ENCODE measurements at places on chromosomes 4 and X.

DNA sequence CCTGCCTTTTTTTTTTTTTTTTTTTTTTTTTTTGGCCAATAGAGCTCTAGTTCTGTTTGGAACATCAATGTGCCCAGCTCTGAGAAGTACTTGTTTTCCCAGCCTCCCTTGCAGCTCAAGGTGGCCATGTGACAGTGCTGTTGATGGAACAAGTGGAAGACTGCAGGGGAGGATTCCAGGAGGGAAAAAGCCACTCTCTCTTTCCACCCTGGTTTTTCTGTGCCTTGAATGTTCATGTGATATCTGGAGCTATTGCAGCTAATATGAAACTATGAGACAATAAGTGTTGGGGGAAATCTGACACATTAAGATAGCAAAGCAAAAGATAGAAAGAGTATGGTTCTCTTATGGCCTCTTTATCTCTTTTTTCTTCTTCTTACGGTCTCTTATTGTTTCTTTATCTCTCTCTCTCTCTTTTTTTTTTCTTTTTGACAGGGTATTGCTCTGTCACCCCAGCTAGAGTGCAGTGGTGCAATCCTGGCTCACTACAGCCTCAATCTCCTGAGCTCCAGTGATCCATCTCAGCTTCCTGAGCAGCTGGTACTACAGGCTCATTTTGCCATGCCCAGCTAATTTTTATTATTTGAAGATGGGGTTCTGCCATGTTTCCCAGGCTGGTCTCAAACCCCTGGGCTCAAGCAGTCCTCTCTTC, 192.0 kb upstream of the LNX1 start:
- no peak for DNase-seq

DNA sequence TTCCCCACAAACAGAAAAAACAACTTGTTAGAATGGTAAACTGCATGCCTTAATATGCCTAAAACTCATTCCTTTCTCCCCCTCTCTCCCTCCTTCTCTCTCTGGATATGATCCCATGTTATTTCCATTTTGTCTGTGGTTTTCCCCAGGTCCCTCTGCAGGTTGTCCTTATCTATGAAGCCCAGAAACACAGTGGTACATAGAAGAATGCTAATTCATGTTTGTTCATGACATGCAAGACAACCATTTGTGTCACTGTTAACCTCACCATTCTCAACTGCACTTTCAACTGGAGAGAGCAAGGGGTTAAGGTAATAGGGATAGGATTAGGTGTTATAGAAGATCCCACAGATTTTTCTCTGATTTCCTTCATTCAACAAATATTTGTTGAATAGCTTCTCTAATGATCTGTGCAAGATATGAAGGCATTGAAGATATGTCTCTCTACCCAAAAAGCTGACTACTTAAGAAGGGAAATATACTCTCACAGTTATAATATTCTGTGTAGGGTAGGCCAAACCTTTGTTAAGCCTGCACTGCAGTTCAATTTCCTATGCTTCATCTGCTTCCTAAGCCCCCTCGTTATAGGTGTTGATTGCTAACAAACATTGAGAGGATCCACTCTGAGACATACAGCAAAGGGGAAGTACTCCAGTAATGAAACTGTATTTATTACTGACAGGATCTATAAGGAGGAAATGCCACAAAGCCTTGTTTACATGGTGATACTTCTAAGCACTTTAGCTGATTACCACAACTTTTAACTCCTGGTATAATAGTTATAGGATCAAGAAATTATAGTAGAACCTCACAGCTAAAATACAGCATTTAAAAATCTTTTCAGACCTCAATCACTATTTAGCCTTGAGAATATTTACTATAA, 96.1 kb downstream of the FRYL start:
- DNase-seq = no peak

DNA sequence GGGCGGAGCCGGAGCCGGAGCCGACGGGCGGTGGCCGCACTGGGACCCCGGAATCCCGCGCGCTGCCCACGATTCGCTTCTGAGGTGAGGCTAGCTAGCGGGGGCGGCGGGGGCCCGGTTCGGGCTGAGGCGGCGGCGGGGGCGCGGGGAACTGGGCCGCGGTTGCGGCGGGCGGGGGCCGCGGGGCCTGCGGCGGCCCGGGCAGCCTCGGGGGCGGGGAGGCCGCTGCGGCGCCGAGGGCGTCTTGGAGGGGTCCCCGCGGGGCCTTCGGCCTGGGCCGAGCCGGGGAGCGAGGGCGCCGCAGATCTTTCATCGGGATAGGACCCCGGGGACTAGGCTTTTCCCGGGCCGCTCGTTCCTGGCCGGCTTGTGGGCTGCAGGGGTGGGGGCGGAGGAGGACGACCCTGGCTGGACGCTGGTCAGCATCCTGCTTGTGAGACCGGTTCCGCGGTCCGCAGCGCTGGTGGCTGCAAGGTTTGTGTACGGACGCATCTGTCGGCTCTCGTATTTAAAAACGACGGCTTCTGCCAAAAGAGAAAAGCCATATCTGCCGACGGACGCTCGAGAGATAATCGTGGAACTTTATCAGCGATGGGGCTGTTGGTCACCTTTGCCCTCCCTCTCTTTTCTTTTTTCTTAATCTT, 419 bp downstream of the ADD1 start:
- no peak for DNase-seq

- DNase-seq = no peak
These were observed 96.5 kb downstream of the WWC2 start for GRCh38 chr4:183195534-183195933.

GRCh38 chr4:75514949-75515612, 808 bp downstream of the THAP6 start:
- no peak for DNase-seq

- no peak for DNase-seq
These were observed 63.1 kb downstream of the ANXA5 start for GRCh38 chr4:121633653-121634052.

- no peak for DNase-seq
These were observed 216.0 kb upstream of the TAPT1 start for GRCh38 chr4:16442296-16442695.

GRCh38 chrX:110153896-110154295, 151.0 kb downstream of the TMEM164 start:
- DNase-seq = no peak

DNA sequence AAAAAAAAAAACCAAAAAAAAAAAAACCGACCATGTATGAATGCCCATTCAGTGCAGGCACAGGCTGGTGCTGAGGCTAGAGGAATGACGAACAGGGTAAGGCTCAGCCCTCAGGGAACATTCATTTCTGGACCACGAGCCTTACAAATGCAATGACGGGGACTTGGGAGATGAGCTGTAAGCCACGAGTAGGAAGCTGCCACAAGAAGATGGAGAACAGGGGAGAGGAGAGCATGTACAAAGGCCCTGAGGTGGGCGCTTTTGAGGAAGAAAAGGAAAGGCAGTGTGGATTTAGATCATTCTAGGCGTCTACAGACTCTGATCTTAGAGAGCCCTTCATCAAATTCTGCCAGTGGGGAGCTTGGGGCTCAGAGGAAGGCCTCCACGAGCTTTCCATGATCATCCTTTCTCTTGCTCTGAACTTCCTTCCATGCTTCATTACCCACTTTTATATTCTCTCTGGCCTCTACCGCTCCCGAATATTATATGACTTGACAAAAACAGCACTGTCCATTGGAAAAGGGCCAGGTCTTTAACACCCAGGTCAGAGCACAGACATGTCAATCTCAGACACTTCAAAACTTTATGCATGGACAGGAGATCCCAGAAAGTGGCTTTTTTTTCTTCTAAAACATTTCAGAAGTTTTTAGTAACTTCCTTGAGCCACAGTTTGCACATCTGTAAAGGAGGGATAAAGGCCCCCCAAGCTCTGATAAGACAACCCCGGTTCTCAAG, 3.3 kb upstream of the ZNF518B start:
- no peak for DNase-seq

DNA sequence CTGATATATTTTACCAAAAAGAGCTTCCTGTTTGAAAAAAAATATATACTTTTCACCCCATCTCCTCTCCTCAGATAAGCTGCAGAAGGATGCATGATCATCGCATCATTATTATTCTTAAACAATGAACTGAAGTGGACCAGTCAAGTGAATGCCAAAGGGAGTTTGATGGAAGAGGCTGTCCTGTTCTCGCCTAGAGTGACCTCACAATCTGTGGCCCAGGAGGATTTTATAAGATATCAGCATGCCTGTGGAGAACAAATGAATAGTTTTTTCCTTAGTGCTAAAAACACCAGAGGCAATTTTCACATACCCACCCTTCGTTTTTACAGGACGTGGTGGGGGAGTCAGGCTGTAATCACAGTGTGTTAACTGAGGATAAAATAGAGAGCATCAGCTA, 112.7 kb downstream of the USP46 start:
- DNase-seq = no peak

Data from stimulated activated CD8-positive, alpha-beta memory T cell treated with anti-CD3 and anti-CD28 coated beads, Interleukin-2, amount 100 ng/mL, for 1 hour (primary cell).